ENCODE measurements at places on chromosomes 1 and 21. TPM values are rescaled to one million over a fixed set of nuclear protein-coding genes. Genes with fewer than 3 reads are reported as not detected.

The RBM11 gene
- polyA plus RNA-seq, result 2.6 TPM

The DLGAP3 gene
- 0.26 TPM for polyA plus RNA-seq

The FMO5 gene
- polyA plus RNA-seq, result 0.75 TPM

The OR2L8 gene
- polyA plus RNA-seq, result not detected

The NBPF6 gene
- polyA plus RNA-seq, result not detected

The UTS2 gene
- polyA plus RNA-seq, result not detected

The DCST2 gene
- polyA plus RNA-seq, result 1.1 TPM

The DDR2 gene
- 1.3 TPM for polyA plus RNA-seq

DNA sequence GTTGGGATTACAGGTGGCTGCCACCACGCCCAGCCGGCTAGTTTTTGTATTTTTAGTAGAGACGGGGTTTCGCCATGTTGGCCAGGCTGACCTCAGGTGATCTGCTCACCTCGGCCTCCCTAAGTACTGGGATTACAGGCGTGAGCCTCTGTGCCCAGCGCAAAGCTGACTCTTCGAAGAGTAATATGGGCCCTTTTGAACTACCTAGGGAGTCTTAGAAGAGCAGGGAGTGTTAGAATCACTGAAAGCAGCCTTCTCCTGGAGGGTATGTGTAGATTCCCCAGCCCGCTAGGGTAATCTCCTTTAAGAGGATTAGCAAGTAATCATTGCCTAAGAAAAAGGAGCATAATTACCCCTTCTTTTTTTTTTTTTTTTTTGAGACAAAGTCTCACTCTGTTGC is 6.5 kb upstream of the MAST2 start:
- no peak for DNase-seq

DNA sequence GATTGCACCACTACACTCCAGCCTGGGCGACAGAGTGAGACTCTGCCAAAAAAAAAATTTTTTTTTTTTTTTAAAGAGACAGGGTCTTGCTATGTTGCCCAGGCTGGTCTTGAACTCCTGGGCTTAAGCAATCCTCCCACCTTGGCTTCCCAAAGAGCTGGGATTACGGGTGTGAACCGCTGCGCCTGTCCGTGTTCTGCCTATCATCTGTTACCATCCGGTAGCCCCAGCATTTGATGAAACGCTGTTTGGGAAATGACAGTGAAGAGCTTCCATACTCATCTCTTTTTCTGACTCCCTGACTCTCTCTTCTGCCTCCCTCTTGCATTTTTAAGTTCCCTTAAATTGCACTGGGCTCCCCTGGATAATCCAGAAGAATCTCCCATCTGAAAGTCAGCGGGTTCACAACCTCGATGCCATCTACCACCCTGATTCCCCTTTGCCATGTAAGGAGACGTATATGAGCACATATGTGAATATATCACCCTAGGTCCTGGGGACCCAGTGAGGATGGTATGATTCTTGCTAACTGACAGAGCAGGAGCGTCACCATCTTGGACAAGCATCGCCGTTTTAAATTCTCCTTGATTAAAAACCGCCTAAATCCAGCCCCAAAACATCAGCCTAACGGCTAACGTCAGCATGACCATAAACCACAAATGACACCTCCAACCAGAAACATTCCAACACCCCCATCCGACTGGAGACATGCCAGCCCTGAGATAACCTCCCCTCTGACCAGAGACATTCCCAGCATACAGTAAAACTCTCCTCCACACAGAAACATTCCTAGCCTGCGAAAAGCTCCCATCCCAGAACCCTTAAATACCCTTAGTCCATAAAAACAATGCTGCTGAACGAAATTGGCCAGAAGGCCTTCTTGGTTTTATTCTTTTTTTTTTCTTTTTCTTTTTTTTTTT is 12.4 kb downstream of the TNFRSF8 start:
- DNase-seq, result peak; percentile 99

DNA sequence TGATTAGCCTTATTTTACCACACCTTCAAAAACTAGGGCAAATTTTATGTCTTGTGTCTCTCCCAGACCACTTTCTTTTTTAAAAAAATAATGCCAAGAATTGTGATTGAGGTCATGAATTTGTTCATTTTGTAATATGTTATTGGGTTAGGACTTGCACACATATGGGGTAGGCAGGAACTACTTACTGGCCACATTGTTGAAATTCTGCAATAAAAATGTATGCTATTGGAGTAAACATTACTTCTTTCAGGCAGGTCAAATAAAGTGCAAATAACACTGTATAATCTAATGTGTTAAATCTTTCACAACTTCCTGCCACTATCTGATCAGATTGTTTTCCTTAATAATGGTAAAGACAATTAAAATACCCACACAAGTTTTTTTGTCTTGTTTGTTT is 166.6 kb upstream of the COL11A1 start:
- no peak for DNase-seq

GRCh38 chr1:61449410-61449809 is 275.5 kb downstream of the TM2D1 start:
- DNase-seq, result no peak

GRCh38 chr1:172229942-172230341 is 190.5 kb upstream of the C1orf105 start:
- no peak for DNase-seq

DNA sequence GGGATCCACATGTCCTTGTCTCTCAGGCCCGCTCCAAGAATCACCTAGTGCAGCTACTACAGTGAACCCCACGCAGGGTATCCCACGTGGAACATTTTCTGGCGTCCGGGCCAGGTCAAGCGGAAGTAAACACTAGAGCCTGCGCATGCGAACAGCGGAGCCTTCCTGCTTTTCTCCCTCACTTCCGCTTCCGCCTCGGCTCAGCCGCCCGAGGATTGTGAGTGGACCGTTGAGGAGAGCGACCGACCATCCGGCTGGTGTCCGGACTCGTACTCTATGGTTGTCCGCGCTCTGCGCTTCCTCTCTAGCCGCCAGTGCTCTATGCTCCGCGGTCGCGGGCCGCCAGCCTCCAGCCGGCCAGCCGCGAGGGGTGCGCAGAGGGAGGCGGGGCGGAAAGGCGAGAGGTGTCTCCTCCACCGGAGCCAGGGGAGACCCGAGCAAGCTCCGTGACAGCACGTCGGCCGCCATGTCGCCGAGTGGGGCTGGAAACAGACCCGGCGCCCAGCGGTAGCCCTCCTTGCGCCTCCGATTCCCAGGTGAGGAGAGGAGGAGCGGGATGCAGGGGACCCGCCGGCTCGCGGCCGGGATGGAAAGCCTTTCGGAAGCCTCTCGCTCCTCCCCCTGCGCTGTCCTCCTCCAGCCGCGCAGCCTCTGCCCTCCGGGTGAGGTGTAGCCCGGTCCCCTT is at the start of the genes CNST and TFB2M:
Gene CNST (plus strand): TSS at position 329 of the 685 bp plus-strand sequence. CDS start 25,107 bp downstream, outside the sequence.
Gene TFB2M (minus strand): TSS at position 134 of the 685 bp plus-strand sequence. CDS start 123 bp downstream, at position 11.
- DNase-seq, result peak; percentile 99

GRCh38 chr1:247373721-247374141 is 42.1 kb upstream of the ZNF496 start:
- peak; percentile 50 for DNase-seq

DNA sequence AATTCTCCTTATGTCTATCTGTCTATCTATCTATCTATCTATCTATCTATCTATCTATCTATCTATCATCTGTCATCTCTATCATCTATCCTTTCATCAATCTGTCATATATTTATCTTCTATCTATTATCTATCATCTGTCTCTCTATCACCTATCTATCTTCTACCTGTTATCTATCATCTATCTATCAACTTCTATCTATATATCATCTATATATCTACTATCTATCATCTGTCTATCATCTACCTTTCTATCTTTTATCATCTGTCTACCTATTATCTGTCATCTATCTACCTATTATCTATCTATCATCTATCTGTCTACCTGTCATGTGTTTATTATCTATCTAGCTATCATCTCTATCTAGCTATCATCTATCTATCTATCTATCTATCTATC is 124.7 kb upstream of the C1orf174 start:
- DNase-seq, result no peak

- peak; percentile 73 for DNase-seq
These were observed 6.7 kb upstream of the RNASEL start for GRCh38 chr1:182595641-182596240.

- DNase-seq, result no peak
These were observed 264.3 kb downstream of the PTPRU start for GRCh38 chr1:29500651-29501050.

DNA sequence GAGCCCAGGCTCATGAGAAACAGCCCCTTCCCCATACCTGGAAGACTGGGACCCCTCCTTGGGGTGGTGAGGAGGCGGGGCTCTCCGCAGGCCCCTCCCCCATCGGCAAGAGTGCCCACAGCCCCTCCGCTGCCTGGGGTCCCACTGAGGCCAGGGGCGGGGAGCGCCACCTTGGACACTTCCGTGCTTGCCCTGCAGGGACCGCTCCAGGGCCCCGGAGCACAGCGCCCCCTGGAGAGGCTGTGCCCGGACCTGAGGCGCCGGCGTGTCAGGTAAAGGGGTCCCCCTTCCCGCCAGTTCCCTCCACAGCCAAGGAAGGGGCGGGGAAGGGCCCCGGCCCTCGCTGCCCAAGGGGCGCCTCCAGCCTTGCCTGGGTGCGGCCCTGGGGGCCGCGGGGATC is 21.5 kb downstream of the INAVA start:
- no peak for DNase-seq

GRCh38 chr1:101185421-101185820 is 51.4 kb upstream of the S1PR1 start:
- peak; percentile 38 for DNase-seq

DNA sequence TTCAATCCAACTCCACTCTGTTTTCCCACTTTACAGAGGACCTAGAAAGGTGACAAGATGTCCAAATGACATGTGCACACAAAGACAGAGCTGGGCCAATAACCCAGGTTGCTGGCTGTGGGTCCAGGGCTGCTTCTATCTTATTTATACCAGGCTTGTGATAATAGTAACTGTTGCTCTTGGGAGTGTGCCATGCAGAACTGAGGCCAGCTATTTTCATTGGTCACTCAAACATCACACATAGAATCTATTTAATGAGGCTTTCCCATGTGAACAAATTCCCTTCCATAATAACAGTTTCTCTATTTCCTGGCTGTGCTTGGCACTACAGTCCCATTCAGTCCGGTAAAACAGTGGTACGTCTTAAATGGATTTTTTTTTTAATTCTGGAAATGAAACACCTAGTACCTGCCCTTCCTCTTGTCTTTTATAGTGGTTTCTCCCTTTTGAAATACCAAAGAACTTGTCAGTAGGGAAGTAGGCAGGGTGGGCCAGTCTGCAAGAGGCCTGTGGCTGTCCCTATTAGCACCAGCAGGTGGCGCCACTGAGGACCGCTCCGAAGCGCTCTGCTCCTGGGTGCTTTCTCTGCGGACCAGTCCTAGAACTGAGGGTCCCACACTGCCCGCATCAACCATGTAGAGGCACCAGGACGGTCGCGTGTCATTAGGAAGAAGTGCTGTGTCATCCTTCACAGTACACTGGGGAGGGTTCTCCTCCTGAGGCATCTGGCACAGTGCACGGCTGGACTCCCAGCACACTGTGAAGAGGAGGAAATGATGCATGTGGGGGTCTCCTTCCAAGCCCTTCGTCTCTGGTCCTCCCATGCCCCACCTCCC is 52.1 kb downstream of the GPR161 start:
- peak; percentile 69 for DNase-seq

GRCh38 chr1:9400425-9401079 is 107.9 kb downstream of the SPSB1 start:
- no peak for DNase-seq

- no peak for DNase-seq
These were observed 268.0 kb downstream of the PTGER3 start for GRCh38 chr1:70779571-70779970.

- no peak for DNase-seq
These were observed 87.0 kb downstream of the C4BPA start for GRCh38 chr1:207191061-207191460.

DNA sequence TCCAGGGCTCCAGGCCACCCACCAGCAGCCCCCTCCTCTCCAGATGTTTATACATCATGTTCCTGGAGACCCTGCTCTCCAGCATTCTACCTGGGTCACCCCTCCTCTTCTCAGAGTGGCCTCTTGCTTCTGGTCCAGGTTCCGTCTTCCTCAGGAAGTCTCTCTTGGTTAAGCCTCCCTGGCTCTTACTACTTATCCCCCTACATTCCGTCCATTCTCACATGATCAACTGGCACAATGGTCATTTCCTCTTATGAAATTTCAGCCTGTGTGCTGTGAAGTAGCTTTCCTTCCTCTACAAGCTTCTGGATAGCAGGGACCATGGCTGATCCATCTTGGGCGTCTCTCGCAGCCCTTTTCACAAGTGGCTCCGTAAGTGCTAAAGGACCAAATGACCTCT is 33.9 kb upstream of the ATP2B4 start:
- DNase-seq, result peak; percentile 92

DNA sequence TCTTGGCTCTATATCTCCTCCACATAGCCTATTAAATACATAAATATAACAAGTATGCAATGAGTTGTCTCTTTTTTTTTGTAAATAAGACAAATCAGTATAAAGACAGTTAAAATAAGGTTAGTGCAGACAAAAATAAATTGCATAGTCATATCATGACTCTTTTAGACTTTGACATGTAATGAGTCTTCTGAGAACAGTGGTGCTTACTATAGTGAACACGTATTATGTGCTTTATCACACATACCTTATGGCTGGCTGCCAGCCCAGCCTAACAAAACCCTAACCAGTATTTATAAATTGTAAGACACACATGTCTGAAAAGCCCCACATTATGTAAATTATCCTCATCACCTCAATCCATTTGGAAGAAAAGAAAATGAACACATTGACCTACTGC is 29.1 kb upstream of the F13B start:
- DNase-seq, result peak; percentile 14
